Fibroblast of skin of left biceps (primary cell): ENCODE measurements at places on chromosomes 12 and 14.
A peak's percentile ranks its signal among the peaks of the same experiment; 100 is the strongest.

GRCh38 chr12:107134558-107134957 lies 41.2 kb upstream of the CRY1 start:
- no peak for DNase-seq

- no peak for DNase-seq
These were observed 37.4 kb upstream of the BMP4 start for GRCh38 chr14:53993920-53994607.

DNA sequence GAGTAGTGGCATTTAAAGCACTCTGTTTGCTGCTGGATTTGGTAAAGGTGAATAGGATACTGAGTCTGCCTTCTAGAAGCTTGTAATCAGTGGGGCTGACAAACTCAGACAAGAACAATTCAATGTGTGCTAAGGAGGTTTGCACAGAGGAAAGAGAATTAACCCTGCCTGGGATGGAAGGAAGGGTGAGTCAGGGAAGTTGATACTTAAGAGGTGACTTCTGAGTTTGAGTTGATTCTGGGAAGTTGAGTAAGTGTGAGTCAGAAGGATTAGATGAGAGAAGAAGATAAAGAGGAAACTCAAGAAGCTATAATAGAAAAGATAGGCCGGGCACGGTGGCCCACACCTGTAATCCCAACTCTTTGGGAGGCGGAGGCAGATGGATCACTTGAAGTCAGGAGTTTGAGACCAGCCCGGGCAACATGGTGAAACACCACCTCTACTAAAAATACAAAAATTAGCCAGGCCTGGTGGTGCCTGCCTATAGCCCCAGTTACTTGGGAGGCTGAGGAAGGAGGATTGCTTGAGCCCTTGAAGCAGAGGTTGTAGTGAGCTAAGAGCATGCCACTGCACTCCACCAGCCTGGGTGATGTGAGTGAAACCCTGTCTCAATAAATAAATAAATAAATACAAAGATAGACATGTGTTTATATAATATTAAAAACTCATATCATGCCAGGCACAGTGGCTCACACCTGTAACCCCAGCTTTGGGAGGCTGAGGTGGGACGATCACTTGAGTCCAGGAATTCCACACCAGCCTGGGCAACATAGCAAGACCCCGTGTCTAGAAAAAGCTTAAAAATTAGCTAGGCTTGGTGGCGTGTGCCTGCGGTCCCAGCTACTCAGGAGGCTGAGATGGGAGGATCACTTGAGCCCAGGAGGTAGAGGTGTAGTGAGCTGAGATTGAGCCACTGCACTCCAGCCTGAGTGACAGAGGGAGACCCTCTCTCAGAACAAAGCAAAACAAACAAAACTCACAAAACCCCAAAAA lies 126.8 kb upstream of the CPM start:
- DNase-seq = peak; percentile 57

- DNase-seq = no peak
These were observed 131.8 kb upstream of the USP15 start for GRCh38 chr12:62128175-62128975.

DNA sequence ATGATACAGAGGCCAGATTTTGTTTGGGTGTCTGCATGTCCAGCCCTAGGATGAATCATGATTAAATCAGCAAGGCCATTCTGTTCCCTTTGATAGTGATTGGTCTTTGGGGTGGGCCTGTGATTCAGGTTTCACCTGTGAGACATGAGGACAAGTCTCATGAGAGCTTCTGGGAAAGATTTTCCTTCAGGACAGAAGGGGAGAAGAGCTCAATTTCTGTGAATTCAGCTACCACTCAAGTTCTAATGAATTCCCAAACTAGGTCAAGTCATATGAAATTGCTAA lies 73.4 kb downstream of the ZNF664 start:
- DNase-seq = no peak

GRCh38 chr14:87231336-87232026 lies 761.5 kb downstream of the GALC start:
- DNase-seq = no peak

DNA sequence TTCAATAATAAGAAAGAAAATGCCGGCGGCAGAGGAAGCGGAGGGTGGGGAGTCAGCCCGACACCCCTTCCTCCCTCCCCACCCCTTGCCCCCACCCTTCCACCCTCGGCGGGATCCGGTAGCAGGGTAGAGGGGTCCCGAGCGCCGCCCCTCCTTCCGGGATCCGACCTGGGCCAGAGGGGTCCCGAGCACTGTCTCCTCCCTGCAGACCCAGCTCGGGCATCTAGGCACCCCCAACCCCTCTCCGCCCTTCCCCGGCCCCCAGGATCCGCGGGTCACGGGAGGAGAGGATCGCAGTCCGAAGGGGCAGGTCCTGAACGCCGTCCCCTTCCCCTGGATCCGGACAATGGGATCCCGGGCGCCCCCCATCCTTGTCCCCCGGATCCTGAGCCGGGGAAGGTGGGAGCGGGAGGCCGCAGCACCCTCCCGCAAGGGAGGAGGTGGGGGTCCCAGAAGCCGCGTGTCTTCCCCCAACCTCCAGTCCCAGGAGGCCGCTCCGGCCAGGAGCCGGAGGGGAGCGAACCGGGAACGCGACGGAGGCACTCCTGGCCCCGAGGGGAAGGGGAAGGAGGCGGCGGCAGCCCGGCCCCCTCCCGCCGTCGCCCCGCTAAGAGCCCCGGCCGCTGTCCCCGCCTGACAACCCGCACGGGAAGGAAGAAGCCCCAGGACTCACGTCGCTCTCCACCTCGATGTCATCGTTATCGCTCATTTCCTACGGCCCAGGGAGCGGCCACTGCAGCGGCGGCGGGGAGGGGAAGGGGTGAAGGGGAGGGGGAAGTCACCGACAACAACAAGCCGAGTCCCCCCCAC lies 481 bp downstream of the MAX start:
- no peak for DNase-seq

DNA sequence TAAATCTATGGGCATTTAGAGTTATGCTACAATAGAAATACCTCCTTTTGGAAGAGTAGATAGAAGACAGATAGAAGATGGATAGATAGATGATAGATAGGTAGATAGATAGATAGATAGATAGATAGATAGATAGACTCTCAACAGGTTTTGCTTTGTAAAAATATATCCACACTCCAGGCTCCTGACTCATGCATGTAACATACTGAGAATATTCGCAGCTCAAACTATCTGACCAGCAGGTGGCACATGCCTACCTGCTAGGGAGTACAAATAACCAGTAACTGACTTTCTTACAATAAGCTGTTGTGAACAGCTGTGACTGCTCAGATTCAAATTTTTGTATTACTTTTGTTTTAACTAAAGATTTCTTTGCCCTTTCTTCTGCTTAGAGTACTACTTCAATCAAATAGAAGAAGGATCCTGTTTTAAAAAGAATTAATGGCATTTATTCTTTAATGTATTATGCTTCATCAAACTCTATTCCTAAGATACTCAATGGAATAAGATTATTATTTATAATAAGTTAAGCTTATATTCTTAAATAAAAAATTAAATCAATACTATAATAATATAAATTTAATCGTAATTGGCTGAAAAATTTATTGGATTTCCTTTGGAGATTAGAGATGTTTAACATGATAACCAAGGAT lies 15.8 kb upstream of the CPNE8 start:
- DNase-seq = no peak

- DNase-seq = peak; percentile 21
These were observed 105.8 kb upstream of the SINHCAF start for GRCh38 chr12:31431721-31432240.

DNA sequence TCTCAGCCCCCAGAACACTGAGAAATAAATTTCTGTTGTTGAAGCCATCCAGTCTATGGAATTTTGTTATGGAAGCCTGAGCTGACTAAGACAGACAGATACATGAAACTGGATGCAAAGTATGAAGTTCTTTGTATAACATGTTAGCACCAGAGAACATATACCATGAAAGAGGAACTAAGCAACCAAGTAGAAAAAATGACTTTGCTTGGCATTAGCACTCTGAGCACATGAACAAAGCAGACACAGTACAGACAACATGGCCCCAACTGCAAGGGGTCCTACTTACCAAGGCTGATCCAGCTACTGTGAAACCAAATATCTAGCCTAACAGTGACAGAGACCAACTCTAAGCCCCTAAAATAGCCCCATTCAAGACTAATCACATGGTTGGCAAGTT lies 13.8 kb downstream of the EXOC5 start:
- DNase-seq = no peak

DNA sequence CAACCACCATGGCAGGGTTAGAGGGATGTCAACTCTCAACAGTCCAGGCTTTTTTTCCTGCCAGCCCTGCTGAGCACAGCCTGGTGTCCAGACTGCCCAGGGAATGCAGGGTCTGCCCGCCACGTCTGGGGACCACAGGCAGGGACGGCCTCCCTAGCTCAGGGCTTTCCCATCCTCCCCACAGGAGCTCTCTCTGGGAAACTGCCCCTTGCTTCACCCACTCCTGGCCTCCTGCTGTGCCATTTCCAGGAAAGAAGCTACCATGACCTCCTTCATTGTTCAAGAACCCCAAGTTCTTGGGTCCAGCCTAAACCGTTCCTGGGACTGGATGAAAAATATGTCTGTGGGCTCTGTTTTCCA lies 4.8 kb downstream of the SCNN1A start:
- DNase-seq = no peak

GRCh38 chr12:4947253-4947652 lies 37.5 kb downstream of the KCNA1 start:
- DNase-seq = no peak

GRCh38 chr14:91925001-91925726 lies 22.3 kb downstream of the FBLN5 start:
- DNase-seq = peak; percentile 80

- peak; percentile 79 for DNase-seq
These were observed 9.5 kb upstream of the SP7 start for GRCh38 chr12:53345486-53346188.

- DNase-seq = no peak
These were observed 179.9 kb upstream of the PELI2 start for GRCh38 chr14:55938249-55938791.

DNA sequence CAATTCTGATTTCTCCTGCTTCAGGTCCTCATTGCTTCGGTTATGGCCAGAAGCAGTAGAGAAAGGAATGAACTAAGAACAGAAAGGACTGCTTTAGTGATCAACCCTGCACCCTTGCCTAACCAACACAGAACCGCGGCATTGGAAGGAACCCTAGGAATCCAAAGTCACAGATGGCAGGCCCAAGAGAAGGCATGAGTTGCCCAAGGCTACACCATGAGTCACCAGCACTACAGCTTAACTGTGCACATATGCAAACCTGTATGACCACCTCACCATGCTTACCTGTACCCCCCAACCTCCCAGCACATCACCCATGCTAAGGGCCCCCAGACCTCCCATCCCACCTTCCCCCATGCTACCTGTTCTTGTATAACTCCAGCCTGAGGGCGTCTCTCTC lies 25.9 kb upstream of the BLTP3B start:
- DNase-seq = no peak

DNA sequence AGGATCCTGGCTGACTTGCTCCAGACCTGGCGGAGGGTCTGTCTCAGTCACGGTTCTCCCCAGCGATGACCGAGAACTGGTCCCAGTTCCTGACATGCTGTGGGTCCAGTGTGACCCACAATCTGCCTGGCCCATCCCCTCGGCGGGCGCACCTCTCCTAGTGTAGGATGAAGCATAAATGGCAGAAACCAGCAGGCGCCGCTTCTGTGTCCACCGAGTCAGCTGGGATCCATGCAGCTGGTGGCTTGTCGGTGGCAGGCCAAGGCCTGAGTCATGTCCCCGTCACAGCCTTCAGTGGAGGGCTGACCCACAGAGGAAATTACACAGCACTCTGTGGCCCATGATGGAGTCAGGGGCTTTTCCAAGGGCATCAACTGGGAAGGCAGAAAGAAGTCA lies 38.5 kb downstream of the NFKBIA start:
- DNase-seq = no peak

DNA sequence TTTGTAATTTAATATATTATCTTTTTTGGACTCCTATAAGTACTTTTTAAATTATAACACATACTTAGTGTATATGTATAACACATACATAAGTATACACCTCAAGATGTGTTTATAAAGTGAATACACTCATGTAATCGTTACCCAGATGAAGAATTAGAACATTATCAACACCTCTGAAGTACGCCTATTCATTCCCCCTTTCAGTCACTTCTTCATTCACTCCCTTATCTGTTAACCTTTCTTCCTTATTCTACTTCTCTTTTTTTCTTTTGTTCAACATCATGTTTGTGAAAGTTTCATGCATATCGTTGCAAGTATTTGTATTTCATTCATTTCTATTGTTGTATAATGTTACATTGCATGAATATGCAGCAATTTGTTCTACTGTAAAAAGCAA lies 98.5 kb downstream of the ARID2 start:
- DNase-seq = no peak

DNA sequence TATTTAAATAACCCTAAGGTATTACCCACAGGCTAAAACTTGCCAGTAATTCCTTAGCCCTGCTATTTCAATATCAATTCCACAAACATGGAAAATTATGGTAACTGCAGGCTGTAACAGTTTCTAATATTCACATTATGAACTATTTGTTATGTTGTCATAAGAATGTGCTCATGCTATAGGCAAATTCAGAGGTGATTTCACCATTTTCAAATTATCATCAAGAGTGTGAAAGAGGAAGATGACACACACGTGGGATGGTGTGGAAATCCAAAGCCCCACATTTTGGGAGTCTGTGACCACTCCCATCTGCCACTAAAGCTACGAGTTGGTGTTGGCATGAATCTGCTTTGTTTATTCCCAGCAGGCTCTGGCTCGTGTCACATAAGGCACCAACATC lies 5.9 kb upstream of the MYO1A start:
- DNase-seq = no peak

GRCh38 chr12:3202096-3202495 lies 124.9 kb downstream of the TSPAN9 start:
- no peak for DNase-seq

DNA sequence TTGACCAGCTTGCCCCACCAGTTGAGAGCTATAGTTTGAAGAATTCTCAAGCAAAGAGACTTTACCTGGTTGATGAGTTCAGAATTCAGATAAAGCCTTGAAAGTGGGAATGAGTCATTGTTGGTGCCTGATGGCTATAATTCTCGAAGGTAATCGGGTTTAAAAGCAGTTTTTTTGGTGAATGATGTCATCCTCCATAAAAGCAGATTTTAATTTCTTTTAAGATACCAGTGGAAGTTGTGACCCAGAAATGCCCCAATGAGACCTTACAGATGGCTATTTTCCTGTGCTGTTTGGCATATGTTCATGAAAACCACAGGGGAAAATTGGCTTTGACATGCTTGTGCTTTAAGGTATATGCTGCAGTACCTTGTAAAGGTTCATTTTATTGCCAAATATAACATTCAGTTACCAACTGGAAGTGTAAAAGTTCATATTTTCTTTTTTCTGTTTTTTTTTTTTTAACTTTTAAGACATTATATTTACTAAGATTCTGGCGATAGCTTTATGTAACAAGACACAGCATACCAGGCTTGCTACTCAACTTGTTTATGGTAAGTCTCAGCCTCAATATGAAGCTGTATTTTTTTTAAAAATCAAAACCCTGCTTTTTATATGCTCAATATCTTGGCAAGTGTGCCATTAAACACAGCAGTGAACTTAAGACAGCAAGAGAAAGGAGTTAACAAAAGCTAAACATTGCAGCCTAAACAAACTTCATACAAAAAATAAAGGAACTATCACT lies 119.3 kb downstream of the LMNTD1 start:
- DNase-seq = no peak
